Dermis blood vessel endothelial cell (primary cell): ENCODE measurements at places on chromosomes 1 and 21. TPM values are rescaled to one million over a fixed set of nuclear protein-coding genes. Genes with fewer than 3 reads are reported as not detected.

The CYP4Z1 gene
- 0.17 TPM in 1 of 2 replicates, not detected in the other for total RNA-seq

The PKNOX1 gene
- 7.8 and 17.9 TPM in 2 replicates for total RNA-seq

The HSD11B1 gene
- total RNA-seq, result not detected in 2 replicates

The OR2T29 gene
- not detected in 2 replicates for total RNA-seq

The SPRR5 gene
- total RNA-seq, result not detected in 2 replicates

The FLAD1 gene
- 17.8 and 27.1 TPM in 2 replicates for total RNA-seq

The HES5 gene
- 0.17 TPM in 1 of 2 replicates, not detected in the other for total RNA-seq

The ABCG1 gene
- 81.6 and 111 TPM in 2 replicates for total RNA-seq

The TNFAIP8L2 gene
- 0.14 TPM in 1 of 2 replicates, not detected in the other for total RNA-seq

The LCE3E gene
- total RNA-seq, result not detected in 2 replicates

The XCL2 gene
- not detected in 2 replicates for total RNA-seq

The GPATCH4 gene
- 16.7 and 28.2 TPM in 2 replicates for total RNA-seq

The OLFM3 gene
- total RNA-seq, result not detected in 2 replicates

The RBM11 gene
- not detected in 2 replicates for total RNA-seq

The PGBD5 gene
- 0.19 and 0.51 TPM in 2 replicates for total RNA-seq

The CELA3B gene
- not detected in 2 replicates for total RNA-seq

The PRDM2 gene
- total RNA-seq, result 10.7 and 13.3 TPM in 2 replicates

The PLPPR4 gene
- total RNA-seq, result 0.05 and 0.34 TPM in 2 replicates

The FAM163A gene
- total RNA-seq, result under 0.01 and 0.05 TPM in 2 replicates

The GNG12 gene
- 182 and 256 TPM in 2 replicates for total RNA-seq

The CD1E gene
- total RNA-seq, result not detected in 2 replicates

The E2F2 gene
- 1.9 and 4.6 TPM in 2 replicates for total RNA-seq

The THEM5 gene
- 0.17 TPM in 1 of 2 replicates, not detected in the other for total RNA-seq

The NOS1AP gene
- 0.34 and 0.70 TPM in 2 replicates for total RNA-seq

The C2CD4D gene
- 0.09 TPM in 1 of 2 replicates, not detected in the other for total RNA-seq

The SMIM1 gene
- total RNA-seq, result 0.56 and 1.5 TPM in 2 replicates

The TAF12 gene
- 18.1 and 28.6 TPM in 2 replicates for total RNA-seq

The MARK1 gene
- 1.7 and 2.3 TPM in 2 replicates for total RNA-seq

The CFHR3 gene
- not detected in 2 replicates for total RNA-seq

The TRABD2B gene
- total RNA-seq, result under 0.01 TPM in 1 of 2 replicates, not detected in the other

The HHAT gene
- total RNA-seq, result 1.8 and 4.8 TPM in 2 replicates

The THEMIS2 gene
- 21.8 and 27.9 TPM in 2 replicates for total RNA-seq

The OR2W3 gene
- total RNA-seq, result not detected in 2 replicates

The ITGB2 gene
- 0.05 and 0.34 TPM in 2 replicates for total RNA-seq

The HCRTR1 gene
- 1.2 and 4.6 TPM in 2 replicates for total RNA-seq

The PAX7 gene
- not detected in 2 replicates for total RNA-seq

The FAAH gene
- total RNA-seq, result 1.0 and 2.6 TPM in 2 replicates
